ENCODE measurements at places on chromosomes 3 and 15.

- no peak for DNase-seq
These were observed 3.6 kb upstream of the LDHAL6B start for GRCh38 chr15:59203008-59203407.

DNA sequence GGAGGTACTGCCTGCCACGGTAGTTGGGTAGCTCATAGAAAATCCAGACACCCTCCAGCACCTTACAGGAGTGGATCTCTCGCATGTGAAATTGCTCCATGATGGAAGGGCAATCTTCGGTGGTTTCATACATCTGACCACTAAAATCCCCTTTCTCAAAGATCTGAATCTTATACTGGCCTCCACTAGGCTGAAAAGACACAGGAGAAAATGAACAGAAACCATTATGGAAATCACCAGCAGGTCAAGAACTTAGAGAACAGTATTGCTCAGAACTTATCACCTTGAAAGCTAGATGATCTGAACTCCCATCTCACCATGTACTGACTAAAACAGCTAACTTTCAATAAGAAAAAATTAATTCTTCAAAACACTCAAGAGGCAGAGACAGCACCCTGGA lies 5.4 kb downstream of the CRYGS start:
- no peak for DNase-seq

DNA sequence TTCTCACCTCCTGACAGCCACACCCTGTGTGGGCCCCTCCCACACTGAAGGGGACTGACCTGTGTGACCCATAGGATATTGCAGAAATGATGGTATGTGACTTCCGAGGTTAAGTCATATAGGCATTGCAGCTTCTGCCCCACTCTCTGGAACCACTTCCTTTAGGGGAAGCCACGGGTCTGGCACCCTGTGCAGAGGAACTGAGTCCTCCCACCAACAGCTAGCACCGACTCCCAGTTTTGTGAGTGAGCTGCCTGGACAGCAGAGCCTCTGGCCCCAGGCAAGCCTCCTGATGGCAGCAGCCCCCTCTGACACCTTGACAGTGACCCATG lies 24.6 kb upstream of the SLC6A6 start:
- DNase-seq = no peak

- no peak for DNase-seq
These were observed 81.9 kb upstream of the CDV3 start for GRCh38 chr3:133491481-133492059.

GRCh38 chr15:68678746-68679145 lies 100.0 kb downstream of the CORO2B start:
- DNase-seq = no peak

DNA sequence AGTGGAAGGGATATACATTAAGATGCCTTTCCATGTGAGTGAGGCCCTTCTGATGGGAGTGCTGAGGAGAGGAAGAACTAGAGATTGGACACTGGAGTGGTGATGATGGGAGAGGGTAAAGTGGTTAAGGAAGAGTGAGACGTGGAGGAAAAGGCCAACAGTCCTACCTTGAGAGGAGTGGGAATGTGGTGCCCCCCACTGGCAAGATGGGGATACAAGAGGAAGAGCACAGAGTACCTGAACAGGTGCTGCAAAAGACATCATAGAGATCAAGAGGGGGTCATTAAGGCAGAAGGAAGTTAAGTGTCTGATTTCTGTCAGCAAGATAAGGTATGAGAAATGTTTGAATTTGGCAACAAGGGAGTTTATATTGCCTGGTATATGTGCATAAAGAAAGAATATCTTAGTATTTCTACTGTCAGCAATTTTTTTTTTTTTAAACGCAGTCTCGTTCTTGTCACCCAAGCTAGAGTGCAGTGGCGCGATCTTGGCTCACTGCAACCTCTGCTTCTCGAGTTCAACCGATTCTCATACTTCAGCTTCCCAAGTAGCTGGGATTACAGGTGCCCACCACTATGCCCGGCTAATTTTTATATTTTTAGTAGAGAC lies 34.0 kb downstream of the ARIH2 start:
- DNase-seq = peak; percentile 47

GRCh38 chr3:25901796-25902195 lies 111.9 kb downstream of the OXSM start:
- no peak for DNase-seq

DNA sequence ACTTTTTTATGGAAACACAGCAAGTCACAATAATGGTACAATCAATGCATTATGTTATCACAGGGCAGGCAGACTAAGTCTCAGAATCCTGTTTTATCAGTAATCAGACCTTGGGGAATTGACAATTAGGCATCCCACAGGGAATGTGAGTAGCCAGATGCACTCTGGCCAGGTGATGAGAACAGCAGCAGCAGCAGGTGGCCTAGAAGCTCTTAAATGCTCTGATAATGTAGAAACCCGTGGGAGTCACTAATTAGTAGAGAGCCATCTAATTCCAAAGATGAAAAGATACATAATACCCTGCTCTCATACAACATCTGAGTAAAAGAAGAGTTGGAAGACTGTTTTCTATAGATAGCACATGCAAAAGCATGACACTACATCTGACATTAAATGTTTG lies 12.6 kb downstream of the CEP152 start:
- DNase-seq = no peak

DNA sequence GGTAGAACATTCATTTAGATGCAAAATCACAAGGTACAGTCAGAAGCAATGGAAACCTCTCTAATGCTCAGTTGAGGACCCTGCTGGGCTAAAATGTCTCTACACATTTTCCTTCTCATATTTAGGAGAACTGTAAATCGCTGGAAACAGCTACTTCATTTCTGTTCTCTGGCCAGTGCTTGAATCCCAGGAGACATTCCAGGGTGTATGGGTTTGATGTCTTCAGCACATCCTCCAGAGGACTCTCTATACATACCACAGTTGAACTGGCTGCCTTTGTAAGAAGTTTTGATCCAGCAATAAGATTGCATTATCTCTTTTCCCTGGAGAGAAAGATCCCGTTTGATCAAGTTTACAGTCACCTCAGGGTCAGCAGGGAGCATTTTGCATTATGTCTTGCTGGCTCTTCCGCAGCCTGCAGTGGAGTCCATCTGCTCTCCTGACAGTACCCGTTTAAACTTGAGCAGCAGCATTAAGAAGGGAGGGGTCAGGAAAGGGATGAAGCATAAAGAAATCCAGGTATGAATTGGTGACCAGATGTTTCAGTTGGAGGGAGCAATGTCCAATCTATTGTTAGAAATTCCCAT lies 676.0 kb downstream of the EPHA3 start:
- DNase-seq = no peak

DNA sequence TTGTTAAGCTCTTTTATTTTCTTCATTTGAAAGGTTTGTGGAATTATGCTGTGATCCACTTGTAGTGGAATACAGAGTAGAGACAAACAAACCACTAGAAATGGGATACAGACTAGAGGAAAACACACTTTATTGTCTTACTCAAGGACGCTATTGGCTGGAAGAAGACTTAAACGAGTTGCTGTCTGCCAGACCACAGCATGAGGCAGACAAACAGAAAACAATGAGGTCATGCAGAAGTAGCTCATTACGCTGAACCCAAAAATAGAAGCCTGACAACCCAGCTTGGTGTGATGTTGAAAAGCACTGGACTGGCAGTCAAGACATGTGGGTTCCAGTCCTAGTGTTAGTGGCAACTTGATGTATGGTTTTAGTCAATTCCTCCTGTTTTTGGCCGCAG lies 62.4 kb upstream of the P3H2 start:
- no peak for DNase-seq

DNA sequence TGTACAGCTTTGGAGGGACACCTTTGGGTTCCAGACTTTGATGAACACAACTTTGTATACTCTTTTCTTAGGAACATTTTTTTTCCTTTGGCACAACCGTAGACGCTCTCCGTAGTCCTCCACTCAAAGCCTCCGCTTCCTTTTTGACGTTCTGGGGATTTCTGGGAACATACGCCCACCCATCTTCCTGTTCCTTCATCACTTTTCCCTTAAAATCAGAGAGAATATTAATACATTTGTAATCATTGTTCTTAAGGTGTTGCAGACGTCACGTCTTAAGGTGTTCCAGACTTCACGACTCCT lies 405 bp upstream of the SPG21 start:
- no peak for DNase-seq

DNA sequence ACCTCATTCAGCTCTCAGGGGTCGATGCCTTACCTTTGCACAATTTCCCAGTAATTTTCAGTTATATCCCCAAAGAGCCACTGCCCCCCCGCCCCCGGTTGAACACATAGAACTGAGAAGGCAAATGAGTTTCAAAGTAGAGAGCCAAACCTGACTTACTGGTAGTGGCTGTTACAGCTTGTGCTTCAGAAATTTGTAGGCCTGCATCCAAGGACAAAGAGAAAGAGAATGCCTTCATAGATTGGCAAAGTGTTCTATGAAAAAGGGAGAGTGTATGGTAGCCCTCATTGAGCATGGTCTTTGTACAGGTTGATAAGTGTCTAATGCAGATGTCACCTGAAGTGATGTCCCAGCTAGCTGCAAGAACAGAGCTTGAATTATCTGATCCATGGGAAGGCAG lies 13.9 kb downstream of the SEMA6D start:
- no peak for DNase-seq

GRCh38 chr15:81115054-81115939 lies 18.8 kb upstream of the CFAP161 start:
- DNase-seq = no peak

- DNase-seq = no peak
These were observed 66.0 kb downstream of the CRTC3 start for GRCh38 chr15:90595763-90596155.

GRCh38 chr15:55434989-55435825 lies 26.9 kb downstream of the PIERCE2 start:
- no peak for DNase-seq

GRCh38 chr3:27024493-27024892 lies 344.7 kb downstream of the NEK10 start:
- DNase-seq = no peak

- no peak for DNase-seq
These were observed 449.6 kb downstream of the MECOM start for GRCh38 chr3:169213956-169214355.

GRCh38 chr3:97971679-97972567 lies at the start of gene RIOX2:
Gene RIOX2 (minus strand): TSS chr3:97972431. CDS start chr3:97967593, 4,838 bp downstream.
- peak; percentile 80 for DNase-seq

DNA sequence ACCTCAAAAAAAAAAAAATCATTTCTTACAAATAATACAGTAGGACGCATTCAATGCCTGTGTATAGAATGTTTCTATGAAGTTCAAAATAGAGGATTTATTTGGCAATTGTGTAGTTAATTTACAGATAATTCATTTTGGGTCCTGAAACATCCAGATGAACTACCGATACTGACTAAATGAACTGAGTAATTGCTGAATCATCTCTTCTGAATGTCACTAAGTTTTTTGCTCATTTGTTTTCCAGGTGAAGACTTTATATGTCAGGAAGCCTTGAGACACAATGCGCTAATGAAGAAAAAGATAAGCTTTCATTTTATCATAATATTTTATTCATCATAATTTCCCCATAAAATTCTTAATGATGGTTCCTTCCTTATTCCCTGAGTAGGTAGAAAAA lies 39.7 kb downstream of the PCOLCE2 start:
- DNase-seq = no peak

DNA sequence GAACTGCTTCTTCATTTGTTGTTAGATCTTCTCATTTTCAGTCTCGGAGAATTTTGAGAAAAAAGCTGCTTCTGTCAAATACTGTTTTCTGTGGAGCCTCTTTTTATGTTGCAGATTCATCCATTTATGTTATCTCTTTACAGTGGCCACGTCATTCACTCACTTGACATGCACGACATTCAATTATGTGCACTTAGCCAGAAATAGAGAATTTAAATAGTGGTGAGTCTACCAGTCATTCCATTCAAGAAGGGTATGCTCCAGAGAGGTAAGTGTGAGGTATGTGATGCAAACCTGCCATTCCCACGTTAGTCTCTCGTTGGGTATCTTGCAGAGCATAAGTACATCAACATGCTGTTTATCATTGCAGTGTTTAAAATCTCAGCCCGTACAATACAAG lies 9.8 kb downstream of the ARPP19 start:
- no peak for DNase-seq

GRCh38 chr3:118057086-118057485 lies 977.6 kb downstream of the IGSF11 start:
- DNase-seq = no peak

GRCh38 chr3:32354362-32354778 lies 37.3 kb upstream of the CMTM7 start:
- DNase-seq = no peak

- DNase-seq = no peak
These were observed 221.3 kb upstream of the NSMCE3 start for GRCh38 chr15:29490747-29491471.

- DNase-seq = no peak
These were observed 215.3 kb downstream of the LRTM1 start for GRCh38 chr3:54712539-54712938.

GRCh38 chr15:76776480-76776879 lies 128.7 kb downstream of the SCAPER start:
- DNase-seq = no peak

GRCh38 chr3:59237121-59237520 lies 187.3 kb upstream of the CFAP20DC start:
- DNase-seq = no peak

GRCh38 chr3:32126305-32127015 lies 20.0 kb downstream of the GPD1L start:
- DNase-seq = no peak

- no peak for DNase-seq
These were observed 44.4 kb upstream of the RASA2 start for GRCh38 chr3:141442446-141442845.

- no peak for DNase-seq
These were observed 418.3 kb downstream of the CADM2 start for GRCh38 chr3:85377115-85377514.

GRCh38 chr3:105101603-105102002 lies 265.1 kb upstream of the ALCAM start:
- DNase-seq = no peak

- no peak for DNase-seq
These were observed 153.4 kb downstream of the EBLN2 start for GRCh38 chr3:73214846-73215245.

GRCh38 chr3:120113128-120114116 lies 19.2 kb upstream of the GSK3B start:
- no peak for DNase-seq

GRCh38 chr15:81274931-81275707 lies 48.8 kb downstream of the STARD5 start:
- DNase-seq = peak; percentile 82

DNA sequence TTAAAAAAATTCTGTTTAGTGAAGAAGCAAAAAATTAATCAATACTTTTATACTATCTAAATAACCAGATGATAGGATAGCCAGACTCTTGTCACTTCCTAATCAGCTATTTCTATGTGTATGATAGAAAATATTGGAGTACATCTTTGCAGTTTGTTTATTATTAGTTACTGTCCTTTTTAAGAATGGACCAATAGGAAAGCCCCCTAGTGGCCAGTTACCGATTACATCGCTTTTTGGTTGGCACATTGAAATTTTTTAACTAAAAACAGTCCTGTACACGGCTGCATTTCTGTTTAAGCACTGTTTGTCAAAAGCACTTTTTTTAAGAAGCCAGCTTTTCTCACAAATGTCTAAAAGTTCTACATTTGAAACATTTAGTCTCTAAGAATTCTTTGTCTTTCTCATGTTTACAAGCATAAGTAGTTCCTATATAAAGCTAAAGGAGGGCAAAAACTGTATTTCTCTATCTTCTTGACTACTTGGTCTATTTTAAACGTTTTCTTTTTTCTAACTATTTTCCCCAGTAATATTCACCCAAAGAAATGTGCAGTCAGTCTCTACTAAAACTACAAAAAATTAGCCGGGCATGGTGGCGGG lies 253.2 kb upstream of the LRTM1 start:
- no peak for DNase-seq

Data from stimulated activated CD4-positive, alpha-beta T cell treated with anti-CD3 and anti-CD28 coated beads, Interleukin-4, amount 100 ng/mL, for 1 hour (primary cell).